ENCODE measurements at places on chromosomes 6 and 20.

GRCh38 chr6:133966654-133967329 is 13.8 kb downstream of the TBPL1 start:
- DNase-seq: no peak

- no peak for DNase-seq
These were observed 79.2 kb downstream of the GCLC start for GRCh38 chr6:53465732-53466131.

DNA sequence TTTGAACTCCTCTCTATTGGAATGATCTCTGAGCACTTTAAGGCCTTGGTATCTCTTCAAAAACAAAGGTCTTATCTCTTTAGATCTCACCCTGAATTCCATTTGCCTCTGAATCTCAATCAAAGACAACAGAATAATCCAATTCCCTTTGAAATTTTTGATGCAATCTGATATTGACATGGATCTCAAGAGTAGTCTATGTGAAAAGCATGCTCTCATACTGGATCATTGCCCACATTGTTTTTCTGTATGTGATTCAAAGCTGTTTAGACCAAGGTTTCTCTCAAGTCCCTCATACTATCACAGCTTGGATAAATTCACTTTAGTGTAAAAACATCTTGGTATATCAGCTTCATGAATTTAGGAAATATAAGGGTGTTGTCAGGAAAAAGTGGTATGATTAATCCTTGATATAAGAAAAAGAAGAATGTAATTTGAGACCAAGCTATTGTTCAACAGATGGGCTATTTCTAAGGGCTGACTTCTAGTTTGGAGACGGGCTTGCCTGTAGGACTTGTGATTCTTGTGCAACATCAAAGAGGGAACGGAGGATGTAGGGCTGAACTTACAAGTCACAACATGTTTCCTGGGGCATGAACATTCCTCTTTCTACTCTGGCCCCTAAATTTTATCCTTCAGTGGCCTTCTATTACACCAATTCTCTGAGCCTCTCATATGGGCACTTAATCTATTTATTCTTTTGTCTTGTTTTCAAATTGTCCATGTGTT is 77.9 kb upstream of the CITED2 start:
- DNase-seq: no peak

DNA sequence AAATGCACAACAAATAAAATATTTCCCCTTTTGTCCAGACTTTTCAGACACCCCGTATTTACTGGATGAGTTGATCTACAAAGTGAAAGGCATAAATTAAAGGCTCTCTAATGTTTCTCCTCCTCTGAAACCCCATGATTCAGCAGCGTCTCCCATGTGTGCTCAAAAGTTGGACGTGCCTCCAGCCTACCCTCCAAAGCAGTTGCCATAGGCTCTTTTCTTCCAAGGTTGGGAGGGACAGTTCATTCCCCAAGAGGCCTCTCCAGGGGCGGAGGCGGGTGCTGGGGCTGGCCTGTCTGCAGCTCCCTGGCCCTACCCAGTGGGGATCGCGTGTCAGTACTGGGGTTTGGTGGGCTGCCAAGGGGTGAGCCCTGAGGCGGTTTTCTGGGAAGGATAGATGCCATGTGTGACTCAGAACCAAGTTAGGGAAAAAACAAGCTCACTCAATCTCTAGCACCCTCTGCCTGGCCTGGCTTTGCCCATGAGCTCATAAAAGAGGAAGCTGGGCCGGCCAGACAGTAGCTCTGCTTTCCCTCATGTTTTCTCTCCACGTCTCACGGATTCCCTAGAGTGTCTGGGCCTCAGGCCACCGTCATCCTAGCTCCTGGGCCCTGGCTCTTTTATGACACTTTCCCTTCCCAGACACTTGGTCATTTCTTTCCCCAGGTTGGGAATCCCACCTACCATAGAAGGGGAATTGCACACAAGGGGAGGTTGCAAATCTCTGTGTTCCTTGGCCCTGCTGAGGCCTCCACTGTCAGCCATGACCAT is 8.0 kb upstream of the IER3 start:
- DNase-seq: peak; percentile 44

GRCh38 chr6:40011844-40012243 is 77.6 kb upstream of the MOCS1 start:
- DNase-seq: no peak

GRCh38 chr6:117110737-117111136 is 154.6 kb upstream of the VGLL2 start:
- no peak for DNase-seq

GRCh38 chr6:149150301-149150700 is 167.2 kb upstream of the TAB2 start:
- no peak for DNase-seq

- no peak for DNase-seq
These were observed 4.9 kb upstream of the GRM4 start for GRCh38 chr6:34150766-34151165.

- DNase-seq: no peak
These were observed 28.6 kb downstream of the NOL4L start for GRCh38 chr20:32556312-32557184.

- DNase-seq: no peak
These were observed 14.1 kb downstream of the CDK5RAP1 start for GRCh38 chr20:33387177-33387576.

- no peak for DNase-seq
These were observed 21.0 kb downstream of the KCNK5 start for GRCh38 chr6:39208223-39208739.

DNA sequence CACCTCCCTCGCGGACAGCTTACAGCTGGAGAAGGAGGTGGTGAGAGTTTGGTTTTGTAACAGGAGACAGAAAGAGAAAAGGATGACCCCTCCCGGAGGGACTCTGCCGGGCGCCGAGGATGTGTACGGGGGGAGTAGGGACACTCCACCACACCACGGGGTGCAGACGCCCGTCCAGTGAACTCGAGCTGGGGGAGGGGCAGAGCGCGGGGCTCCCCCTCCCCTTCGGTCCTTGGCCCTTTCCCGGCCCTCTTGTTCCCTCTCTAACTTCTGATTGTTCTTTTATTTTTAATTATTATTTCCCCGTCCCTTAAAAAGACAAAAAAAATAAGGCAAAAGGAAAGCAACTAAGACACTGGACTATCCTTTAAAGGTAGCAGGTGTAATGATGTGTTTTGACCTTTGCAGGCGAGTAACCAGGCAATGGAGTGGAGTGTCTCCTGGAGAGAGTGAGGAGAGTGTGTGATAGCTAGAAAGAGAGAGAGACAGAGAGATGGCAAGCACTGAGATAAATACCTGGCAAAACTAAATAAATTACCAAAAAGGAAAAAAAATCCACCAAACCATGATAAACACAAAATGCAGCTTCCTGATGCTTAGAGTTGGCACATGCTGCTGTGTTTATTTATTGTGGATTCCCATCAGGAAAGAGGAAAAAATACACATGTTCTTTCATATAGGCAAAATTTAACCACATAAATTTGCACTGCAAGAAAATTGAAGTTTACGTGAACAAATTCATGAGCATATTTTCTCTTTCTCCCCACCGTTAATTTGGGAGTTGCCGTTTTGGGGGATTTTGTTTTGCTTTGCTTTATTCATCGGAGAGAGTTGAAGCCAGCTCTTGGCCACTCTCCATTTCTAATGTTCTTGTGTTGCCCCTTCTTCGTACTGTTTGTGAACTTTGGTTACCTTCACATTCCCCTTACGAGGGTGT is 1.9 kb downstream of the POU3F2 start:
- peak; percentile 79 for DNase-seq

DNA sequence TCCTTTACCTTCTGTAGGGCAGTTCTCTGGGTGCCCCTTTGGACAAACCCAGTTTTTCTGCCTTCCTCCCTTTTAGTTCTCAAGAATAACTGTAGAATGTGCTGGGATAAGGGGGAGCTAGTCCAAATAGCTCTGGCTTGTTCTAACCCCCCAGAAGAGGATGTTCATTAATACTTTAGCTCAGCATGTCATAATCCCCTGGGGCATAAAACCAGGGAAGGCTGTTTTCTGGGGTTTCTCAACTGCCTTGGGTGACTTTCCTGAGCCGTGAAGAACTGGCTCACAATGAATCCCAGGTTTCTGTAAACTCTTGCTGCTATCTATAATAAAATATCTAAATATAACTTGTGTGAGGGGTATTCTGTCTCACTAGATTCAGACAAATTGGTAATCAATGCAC is 44.5 kb upstream of the RNF217 start:
- no peak for DNase-seq
